ENCODE measurements at places on chromosomes 1 and 21.

DNA sequence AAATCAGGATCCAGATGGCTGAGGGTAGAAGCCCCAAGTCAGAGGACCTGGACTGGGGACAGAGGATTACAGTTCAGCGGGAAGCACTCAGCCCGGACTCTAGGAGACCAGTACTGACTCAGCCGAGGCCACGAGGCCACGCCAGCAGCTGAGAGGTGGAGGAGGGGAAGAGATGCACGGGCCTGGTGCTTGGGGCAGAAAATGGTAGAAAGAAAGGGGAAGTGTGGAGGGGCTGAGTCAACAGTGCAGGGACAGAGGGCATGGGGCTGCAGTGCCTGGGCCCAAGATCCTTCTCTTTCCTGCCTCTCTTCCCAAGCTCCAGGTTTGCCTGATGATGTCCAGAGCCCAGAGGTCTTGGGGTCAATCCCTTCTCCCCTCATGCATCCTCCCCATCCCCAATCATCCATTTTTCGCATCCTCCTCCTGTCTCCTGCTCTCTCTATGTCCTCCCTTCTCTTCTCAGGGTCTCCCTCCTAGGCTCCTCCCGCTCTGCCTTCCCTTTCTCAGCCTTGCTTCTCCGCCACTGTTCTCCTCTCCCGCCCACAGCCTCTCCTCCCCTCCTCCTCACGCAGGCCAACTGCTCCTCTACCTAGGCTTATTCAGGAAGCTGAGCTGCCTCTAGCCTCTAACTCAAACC is 7.7 kb downstream of the ARHGEF2 start:
- DNase-seq: peak; percentile 87

DNA sequence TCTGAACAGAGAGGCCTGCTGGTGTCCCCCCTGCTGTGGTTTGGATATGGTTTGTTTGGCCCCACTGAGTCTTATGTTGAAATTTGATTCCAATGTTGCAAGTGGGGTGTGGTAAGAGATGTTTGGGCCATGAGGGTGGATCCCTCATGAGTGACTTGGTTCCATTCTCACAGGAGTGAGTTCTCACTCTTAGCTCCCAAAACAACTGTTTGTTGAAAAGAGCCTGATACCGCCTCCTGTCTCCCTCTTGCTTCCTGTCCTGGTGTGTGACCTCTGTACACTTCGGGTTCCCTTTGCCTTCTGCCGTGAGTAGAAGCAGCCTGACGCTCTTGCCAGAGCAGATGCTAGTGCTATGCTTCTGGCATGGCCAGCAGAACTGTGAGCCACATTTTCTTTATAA is 60.5 kb downstream of the C21orf91 start:
- DNase-seq: no peak

GRCh38 chr1:205626216-205626615 is 5.6 kb downstream of the ELK4 start:
- no peak for DNase-seq

GRCh38 chr1:22089787-22090186 is 37.3 kb downstream of the CDC42 start:
- DNase-seq: no peak

GRCh38 chr1:236565530-236565929 is 38.8 kb downstream of the HEATR1 start:
- no peak for DNase-seq

- DNase-seq: no peak
Observed at GRCh38 chr21:33797565-33797964, 118.0 kb downstream of the ATP5PO start.

GRCh38 chr1:246708166-246708565 is 16.0 kb upstream of the SCCPDH start:
- DNase-seq: no peak

DNA sequence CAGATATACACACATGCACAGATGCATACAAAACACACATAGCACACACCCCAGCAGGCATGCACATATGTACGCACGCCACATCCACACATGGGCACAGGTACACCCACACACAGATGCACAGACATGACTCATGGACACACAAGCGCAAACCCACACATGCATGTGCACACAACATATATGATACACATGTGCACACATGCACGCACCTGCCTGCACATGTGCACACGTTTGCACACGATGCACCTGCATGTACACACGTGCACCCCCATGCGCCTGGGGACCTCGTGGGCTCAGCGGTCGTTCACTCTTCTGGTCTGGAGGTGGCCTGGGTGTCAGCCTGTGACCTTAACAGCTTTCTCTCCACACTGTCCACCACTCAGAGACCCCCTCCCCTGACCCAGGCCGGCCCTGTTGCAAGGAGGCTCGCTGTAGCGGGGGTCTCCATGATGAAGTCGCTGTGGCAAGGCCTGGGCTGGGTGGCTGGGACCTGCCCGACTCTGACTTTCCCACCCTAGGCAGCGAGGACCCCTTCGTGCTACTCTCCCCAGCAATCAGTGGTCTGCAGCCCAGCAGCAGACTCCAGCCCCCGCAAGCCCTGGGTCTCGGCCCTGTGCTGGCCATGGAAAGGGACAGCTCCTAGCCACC is 92.1 kb upstream of the TTC34 start:
- DNase-seq: no peak

GRCh38 chr1:76868154-76868882 is 1.0 kb downstream of the ST6GALNAC5 start:
- no peak for DNase-seq

GRCh38 chr1:216626394-216627067 is 96.7 kb downstream of the ESRRG start:
- DNase-seq: no peak

DNA sequence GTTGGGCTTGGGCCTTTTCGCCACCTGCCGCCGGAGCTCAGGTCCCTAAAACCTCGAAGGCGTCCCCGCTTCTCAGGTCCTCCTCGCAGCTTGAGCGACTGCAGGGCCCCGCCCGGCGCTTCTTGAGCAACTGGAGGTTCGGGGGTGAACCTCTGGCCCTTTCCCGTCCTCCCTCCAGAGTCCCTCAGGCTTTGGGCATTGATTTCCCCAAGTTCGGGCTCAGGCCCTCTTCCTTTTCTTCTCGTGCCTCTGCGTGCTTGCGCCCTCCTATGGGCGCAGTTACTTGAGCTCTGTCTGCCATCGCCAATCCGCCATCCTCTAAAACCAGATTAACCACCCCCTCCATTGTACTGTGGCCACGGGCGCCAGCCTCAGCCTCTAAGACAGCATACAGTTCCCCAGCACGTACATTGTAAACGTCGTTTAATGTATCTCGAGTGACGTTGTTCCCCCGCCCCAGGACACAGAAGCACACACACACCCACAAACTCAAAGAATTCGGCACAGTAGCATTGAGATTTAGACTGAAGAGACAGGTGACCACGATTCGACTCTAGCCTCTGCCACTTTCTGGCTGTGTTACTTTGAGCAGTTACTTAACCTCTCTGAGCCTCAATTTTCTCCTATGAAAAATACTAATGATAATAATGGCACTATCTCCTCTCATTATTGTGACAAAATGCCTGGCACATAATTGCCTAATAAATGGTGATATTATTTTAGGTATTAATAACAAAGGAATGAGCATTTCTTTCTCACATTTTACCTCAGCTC is 22.6 kb downstream of the BTG2 start:
- no peak for DNase-seq

DNA sequence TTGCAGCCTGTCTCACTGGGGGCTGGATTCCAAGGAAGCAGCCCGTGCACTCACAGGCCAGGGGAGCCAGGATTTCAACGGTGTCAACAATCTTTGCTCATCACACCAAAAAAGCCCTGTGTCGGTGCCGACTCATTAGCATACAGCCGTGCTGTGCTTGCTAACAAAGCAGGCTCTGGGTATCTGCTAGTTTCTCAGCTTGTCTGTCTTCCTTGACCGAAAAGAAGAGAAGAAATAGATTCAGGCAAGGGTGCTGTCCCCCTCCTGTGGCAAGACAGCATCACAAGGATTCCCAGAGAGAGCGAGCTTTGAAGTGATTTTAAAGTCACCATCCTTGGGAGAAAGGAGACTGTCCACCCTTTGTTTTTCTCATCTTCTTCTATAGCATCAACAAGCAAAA is 214.7 kb downstream of the SDCCAG8 start:
- no peak for DNase-seq

- DNase-seq: no peak
Observed at GRCh38 chr1:86491171-86491950, 22.6 kb downstream of the CLCA1 start.

GRCh38 chr1:86619313-86619712 is 72.4 kb downstream of the CLCA4 start:
- DNase-seq: no peak

GRCh38 chr1:151210830-151211229 is 12.5 kb downstream of the PIP5K1A start:
- DNase-seq: no peak

GRCh38 chr1:9078752-9079500 is 9.5 kb upstream of the SLC2A5 start:
- no peak for DNase-seq

- DNase-seq: no peak
Observed at GRCh38 chr1:64080941-64081562, 122.4 kb upstream of the UBE2U start.

All from sigmoid colon (tissue), 7 donors.